ENCODE measurements at places on chromosomes 4 and X. TPM values are rescaled to one million over a fixed set of nuclear protein-coding genes. Genes with fewer than 3 reads are reported as not detected.

INTS6L gene
- total RNA-seq = 20.2 TPM

MAGEB1 gene
- total RNA-seq = not detected

RHOXF2B gene
- total RNA-seq = not detected

AWAT2 gene
- not detected for total RNA-seq

CTAG1B gene
- not detected for total RNA-seq

TMPRSS11D gene
- total RNA-seq = not detected

CENPVL3 gene
- total RNA-seq = not detected

IL13RA1 gene
- 2.2 TPM for total RNA-seq

DNA sequence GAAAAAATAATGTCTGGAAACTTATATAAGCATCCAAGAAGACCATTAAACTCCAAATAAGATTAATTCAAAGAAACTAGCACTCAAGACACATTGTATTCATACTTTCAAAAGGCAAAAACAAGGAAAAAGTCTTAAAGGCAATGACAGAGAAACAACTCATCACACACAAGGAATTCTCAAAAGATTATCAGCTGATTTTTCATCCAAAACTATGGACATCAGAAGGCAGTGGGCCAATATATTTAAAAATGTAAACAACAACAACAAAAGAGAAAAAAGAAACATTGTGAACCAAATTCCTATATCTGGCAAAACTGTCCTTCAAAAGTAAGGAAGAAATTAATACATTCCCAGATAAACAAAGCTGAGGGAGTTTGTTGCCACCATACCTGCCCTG lies 711.4 kb upstream of the GALNTL6 start:
- DNase-seq = no peak

DNA sequence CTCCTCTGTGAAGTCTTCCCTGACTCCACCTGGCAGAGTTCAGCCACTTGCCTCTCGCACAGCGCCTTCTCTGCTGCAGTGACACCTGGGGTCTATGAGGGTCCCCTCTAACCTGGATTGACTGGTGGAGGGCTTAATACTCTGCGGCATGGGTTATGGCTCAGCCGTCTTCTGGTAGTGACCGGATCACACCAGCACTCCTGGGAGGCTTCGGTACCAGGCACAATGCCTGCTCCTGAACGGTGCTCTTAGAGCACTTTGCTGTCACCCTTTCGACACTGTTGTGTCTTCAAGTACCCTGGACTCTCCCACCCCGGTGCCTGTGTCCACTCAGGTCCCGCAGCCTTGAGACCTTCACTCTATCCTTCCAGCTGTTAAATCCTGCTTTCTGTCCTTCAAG lies 50.0 kb downstream of the C4orf50 start:
- DNase-seq = no peak

- DNase-seq = no peak
These were observed 118.4 kb downstream of the APBB2 start for GRCh38 chr4:41095973-41096372.

- no peak for DNase-seq
These were observed 591 bp upstream of the NWD2 start for GRCh38 chr4:37243722-37244582.

GRCh38 chr4:88573276-88573980 lies 18.9 kb upstream of the HERC3 start:
- DNase-seq = no peak

- no peak for DNase-seq
These were observed 41.0 kb downstream of the WWC2 start for GRCh38 chr4:183139972-183140570.

GRCh38 chr4:55637272-55637820 lies 1.2 kb upstream of the NMU start:
- no peak for DNase-seq

- no peak for DNase-seq
These were observed 275.5 kb downstream of the CFAP299 start for GRCh38 chr4:80610845-80611677.

DNA sequence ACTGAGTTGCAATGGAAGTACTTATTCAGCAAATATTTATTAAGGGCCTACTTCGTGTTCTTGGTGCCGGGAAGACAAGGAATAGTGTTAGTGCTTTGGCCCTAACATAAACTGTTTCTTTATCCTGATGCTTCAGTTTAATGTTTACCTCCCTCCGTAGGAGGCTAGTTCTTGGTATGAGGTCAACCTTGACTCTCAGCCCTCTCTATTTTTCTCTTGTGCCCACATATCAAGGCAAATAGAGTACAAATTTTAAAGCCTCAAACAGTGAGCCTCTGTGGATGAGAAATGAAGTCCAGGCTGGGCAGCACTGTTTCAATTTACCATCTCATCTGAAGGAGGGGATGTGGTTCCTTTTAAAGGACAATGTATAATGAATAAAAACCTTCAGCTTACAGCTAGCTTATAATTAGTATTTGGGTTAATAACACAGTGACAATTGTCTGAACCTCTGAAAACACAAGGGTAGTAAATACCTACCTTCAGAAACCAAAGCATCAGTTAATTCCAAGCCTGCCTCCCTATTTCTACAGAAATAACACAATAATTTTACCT lies 68.5 kb downstream of the SH3RF1 start:
- DNase-seq = no peak

DNA sequence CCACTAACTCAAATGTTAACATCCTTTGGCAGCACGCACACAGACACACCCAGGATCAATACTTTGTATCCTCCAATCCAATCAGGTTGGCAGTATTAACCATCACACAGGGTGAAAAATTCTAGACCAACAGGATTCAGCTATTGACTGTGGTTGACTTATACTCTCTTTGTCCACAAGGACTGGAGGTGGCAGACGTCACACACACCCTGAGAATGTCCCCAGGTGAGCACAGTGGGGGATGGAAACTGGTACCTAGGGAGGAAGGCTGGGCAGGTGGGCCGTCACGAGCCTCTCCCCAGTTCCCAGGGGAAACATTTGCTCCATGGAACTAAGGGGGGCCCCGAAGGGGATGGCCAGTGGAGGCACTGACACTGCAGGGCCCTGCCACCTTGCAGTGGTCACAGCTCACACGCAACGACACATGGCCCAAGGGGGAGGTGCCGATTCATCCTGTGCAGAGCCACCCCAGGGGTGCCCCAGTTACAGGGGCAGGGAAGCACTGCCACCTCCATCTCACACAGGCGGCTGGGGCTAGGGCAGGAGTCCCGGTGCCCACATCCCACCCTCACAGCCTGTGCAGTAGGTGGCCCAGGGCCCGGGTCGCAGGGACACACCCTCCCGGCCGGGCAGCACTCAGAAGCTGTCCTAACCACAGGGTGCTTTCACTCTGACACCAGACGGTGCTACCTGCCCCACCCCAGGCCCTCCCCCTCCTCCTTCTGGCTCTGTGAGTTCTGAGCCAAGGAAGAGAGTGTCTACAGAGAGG lies 17.4 kb downstream of the ZFYVE28 start:
- no peak for DNase-seq

DNA sequence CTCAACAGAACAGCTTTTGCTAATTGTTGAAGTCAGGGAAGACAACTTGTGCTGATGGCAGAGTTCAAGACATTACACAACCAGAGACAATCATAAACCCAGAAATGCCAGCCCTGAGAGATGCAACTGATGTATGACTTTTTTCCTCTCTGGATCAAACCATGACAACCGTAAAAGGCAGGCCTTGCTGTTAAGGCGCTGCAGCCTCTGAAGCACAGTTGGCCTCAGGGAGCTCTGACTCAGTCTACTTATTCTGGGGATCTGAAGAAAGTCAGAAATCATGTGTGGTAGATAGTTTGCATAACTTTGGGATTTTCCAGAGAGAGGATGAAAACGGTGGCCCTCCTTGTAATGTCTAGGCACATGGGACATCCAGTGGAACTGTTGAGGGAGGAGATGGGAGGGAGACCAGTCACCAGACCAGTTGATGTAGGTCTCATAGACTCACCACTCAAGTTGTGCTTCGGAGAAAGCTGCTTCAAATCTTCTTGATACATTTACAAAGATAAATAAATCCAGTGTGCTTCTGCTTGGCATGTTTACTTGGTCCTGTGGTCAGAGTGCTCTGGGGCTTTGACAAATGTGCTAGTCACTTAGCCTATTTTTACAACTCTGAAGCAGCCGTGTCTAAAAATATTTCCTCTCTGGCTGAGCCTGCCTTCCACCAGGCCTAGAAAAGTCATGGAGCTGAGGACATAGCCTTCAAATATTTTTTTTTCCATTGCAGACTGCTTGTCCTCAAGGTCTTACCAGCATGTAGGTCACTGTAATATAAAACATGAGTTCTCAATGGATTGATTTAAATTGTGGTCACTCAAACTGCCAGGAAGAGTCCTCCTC lies 7.5 kb downstream of the HADH start:
- DNase-seq = no peak

Measured in T-helper 17 cell (primary cell).